ENCODE measurements at places on chromosomes 2 and 18.

GRCh38 chr2:153880926-153881325 lies 9.2 kb downstream of the GALNT13 start:
- no peak for DNase-seq

DNA sequence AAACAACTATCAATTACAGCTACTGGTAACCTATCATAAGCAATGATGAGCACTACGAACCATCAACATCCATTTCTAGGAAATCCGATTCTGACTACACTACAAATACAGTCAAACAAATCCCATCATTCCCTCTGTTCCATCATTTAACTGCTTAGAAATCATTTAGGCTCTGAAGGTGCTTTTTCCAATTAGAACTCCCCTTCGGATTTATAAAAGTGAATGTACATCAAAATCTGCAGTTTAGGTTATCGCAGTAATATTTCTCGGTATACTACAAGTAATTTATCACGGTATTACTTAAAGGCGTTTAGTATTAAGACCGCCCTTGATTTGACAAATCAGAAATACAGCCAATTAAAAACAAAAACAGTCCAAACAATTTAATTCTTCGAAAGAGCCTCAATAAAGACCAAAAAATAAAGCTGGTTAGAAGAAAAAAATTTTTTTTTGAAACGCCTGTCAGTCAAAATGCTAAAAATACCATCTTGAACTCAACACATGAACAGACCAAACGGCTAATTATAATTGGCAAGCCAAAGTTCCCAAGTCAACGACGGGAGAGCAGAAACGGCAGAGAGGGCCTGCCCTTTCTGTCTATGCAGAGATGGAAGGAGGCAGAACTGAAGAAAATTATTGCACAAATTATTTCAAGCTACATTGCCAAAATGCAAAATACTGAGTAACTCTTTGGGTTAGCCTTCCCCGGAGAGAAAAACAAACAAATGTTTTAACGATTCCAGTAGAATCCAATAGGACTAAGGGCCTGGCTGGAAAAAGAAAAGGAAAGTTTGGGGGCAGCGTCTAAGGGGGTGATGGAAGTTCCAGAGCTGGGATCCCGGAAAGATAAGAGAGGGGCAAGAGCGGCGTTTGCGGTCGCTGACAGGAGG lies 1.2 kb downstream of the VPS54 start:
- peak; percentile 41 for DNase-seq

DNA sequence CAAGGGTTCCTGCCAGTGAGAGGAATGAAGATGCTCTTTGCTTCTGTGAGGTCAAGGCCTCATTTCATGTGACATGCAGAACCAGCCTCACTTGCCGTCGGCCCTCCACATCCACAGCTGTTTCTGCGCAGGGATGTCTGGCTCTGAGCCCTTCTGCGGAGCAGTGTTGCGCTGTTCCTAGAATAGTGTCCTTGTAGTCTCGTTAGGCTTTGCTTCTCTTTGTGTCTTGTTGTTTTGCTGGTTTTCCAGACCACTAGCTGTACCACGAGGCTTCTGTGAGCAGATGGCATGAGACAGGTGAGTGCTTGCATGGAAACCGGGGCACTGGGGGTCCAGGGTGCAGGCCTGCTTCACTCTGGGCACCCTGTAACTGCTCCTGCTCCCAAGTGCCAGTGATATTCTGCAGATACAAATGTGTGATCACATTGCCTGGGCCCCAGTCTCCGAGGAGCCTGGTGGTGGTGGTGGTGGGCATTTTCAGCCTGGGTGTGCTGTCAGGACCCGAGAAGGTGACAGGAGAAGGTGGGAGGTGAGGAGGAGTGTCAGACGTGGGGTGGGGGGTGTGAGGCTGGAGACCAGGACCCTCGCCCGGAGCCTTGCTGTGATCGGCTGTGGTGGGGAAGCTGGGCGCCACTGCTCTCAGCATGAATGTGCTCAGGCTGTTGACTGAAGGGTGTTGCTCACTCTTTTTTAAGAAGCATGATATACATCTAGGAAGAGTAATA lies 34.3 kb downstream of the LDLRAD4 start:
- no peak for DNase-seq

- DNase-seq = no peak
Observed at GRCh38 chr2:240494194-240494793, 58.8 kb downstream of the GPC1 start.

DNA sequence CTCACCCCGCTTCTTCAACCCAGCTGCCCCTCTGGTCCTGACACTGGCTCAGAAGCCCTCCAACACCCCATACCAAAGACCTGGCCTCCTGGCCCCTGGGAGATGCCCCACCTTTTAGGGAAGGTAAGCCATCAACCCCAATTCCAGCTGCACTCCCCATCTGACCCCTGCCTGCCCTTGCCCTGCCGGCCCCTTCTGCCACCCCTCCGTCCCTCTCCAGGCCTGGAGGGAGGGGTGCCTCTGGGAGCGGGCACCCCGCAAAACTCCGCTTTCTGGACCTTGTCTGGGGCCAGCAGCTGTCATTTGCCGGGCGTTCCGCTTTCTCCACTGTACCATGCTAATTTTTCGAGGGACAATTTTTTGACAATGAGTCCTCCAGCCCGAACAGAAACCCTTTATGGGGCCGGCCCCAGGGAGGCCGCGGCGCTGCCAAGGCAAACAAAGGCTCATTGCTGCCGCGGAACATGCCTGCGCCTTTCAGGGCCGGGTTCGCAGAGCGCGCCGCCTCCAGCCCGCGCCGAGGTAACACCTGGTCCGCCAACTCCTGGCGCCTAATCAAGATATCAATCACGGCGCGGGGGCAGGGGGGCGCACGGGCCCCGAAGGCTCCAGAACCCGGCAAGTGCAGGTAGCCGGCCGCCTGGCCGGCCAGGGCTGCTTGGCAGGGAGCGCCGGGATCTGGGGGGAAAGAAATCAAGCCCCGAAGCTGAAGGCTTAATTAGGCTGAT lies 96.0 kb downstream of the INHBB start:
- peak; percentile 32 for DNase-seq

DNA sequence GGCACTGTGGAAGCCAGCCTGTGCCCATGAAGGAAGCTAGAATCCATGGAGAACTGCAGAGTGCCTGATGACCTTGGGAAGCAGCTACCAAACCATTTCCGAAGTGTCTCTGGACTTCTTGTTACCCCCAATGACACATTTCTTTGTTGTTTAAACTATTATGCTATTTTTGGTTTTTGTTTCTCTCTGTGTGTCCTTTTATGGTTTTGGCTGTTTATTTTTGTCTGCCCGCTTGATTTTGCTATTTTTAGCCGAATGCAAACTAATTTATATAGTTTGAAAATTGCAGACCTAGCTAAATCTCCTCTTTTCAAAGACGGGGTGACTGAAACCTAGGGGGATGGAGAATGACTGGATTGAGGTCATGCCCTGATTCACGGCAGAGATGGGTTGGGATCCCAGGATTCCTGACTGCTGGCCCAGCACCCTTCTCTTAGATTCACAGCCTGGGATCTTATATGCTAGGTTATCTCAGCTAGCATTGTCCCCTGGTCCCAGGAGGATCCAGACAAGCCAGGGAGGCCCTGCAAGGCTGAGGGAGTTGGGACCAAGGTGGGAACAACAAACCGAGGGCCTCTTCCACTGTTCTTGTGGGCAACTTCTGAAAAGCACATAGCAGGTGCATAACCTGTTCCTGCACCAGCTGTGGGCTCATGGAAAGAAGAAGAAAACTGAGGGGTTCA lies 116.3 kb upstream of the HAAO start:
- DNase-seq = no peak

DNA sequence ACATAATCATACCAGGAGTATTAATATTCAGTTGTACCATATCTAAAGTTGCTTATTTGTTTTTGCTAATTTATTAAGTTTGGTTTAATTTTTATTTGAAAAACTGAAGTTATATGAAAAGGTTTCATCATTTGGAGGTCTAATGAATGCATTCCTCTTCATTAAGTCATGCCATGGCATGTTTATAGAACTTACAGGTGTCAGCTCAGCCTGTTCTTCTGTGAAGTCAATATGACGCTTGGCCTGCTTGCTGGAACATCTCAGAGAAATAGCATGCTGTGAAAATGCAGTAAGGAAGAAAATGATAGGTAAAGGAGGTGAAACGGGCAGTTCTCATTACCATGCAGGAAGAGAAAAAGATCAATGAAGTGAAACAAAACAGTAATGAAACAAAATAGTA lies 58.2 kb downstream of the RAPH1 start:
- no peak for DNase-seq

GRCh38 chr2:223969856-223970255 lies 12.6 kb downstream of the MRPL44 start:
- DNase-seq = no peak

GRCh38 chr18:57416542-57416941 lies 18.6 kb upstream of the ONECUT2 start:
- no peak for DNase-seq

GRCh38 chr2:104897515-104898184 lies 43.7 kb downstream of the POU3F3 start:
- DNase-seq = no peak

DNA sequence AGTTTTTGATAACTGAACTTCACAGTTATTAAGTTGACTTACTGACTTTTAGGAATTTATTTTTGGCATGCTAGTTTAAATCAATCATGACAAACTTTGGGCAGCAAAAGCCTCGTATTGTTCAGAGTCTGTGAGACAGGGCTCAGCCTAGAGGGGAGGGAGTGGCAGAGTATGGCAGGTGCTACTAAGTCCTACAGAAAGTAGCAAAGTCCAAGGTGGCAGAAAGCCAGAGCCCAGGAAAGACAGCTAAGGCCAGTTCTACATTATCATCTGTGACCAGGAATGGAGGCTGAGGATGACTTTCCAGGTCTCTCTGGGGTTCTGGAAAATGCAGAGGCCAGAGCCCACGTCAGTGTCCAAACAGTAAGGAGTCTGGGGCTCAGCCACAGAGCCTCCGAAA lies 34.2 kb downstream of the CHST10 start:
- DNase-seq = no peak

DNA sequence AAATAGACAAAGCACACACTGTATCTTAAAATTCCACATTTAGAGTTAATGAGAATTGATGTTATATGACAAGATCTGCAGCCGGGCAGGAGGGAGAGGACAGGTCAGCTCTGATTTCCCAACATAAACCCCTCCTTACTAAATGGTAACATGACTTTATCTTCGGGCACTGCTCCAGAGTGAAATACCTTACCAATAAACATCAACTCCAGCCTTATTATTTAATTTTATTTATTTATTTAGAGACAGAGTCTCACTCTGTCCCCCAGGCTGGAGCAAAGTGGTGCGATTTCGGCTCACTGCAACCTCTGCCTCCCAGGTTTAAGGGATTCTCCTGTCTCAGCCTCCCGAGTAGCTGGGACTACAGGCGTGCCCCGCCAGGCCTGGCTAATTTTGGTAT lies 1.7 kb downstream of the CYB5A start:
- no peak for DNase-seq

DNA sequence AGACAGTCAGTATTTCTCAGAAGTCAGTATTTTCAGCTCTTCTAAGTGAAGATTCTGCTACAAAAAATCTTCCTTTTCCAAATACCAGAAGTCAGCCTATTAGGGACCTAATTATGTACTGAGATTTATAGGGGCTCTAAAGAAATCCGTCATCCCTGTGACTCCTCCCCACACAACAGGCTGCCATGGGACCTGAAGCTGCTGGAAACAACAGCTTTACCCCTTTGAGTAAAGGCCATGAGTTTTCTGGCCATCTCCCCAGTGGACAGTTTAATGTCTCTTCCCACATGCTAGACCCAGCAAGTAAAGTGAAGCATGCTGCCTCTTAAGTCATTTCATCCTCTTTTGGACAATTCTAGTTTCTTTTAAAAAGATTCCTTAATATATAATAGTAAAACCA lies 255.7 kb upstream of the ACVR2A start:
- no peak for DNase-seq

GRCh38 chr18:35246831-35247230 lies 6.0 kb downstream of the ZNF397 start:
- no peak for DNase-seq

- DNase-seq = no peak
Observed at GRCh38 chr2:144796936-144797335, 277.0 kb upstream of the ZEB2 start.

GRCh38 chr2:122480501-122481243 lies 725.2 kb downstream of the TSN start:
- DNase-seq = no peak
